Hematopoietic multipotent progenitor cell (in vitro differentiated cells): ENCODE measurements at places on chromosomes 2 and 18. TPM values are rescaled to one million over a fixed set of nuclear protein-coding genes. Genes with fewer than 3 reads are reported as not detected.

OR6B2 gene
- not detected for total RNA-seq

PJVK gene
- total RNA-seq: 0.81 TPM

CCL20 gene
- total RNA-seq: not detected

HOXD3 gene
- not detected for total RNA-seq

ERMN gene
- 0.27 TPM for total RNA-seq

ARPC2 gene
- 259 TPM for total RNA-seq

PLA2R1 gene
- total RNA-seq: 2.4 TPM

CD207 gene
- total RNA-seq: not detected

EMILIN1 gene
- total RNA-seq: 31.2 TPM

CCDC150 gene
- 0.81 TPM for total RNA-seq

CNDP1 gene
- not detected for total RNA-seq

DNA sequence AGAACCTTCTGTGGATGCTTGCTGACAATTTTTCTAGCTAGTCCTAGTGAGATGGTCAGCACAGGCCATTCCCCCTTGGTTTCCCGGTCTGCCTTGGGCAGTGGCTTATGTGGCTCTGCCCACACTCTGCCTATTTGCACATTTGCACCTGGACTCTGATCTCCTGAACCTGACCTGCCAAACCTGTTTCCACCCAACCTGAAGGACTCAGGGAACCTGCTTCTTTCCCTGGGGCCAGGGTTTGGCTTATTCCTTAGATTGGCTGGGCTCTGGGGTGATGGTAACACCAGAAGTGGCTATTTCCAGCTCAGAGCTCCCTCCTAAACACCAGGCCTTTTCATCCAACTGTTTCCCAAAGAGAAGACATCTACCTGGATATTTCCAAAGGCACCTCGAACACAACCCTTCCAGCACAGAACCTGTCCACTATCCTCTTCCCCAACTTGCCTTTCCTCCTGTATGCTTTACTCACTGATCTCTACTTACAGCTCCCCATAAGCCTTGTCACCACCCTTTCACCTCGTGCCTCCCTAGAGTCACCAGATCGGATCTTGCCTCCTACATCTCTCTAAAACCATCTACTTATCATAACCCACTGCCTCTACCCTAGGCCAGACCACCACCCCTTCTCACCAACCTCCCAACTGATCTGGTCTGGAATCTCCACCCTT is 5.8 kb upstream of the MTA3 start:
- no peak for DNase-seq

- DNase-seq: no peak
These were observed 3.2 kb downstream of the UBE2E3 start for GRCh38 chr2:180983468-180984242.

GRCh38 chr18:67290421-67290820 is 226.1 kb downstream of the DSEL start:
- no peak for DNase-seq

DNA sequence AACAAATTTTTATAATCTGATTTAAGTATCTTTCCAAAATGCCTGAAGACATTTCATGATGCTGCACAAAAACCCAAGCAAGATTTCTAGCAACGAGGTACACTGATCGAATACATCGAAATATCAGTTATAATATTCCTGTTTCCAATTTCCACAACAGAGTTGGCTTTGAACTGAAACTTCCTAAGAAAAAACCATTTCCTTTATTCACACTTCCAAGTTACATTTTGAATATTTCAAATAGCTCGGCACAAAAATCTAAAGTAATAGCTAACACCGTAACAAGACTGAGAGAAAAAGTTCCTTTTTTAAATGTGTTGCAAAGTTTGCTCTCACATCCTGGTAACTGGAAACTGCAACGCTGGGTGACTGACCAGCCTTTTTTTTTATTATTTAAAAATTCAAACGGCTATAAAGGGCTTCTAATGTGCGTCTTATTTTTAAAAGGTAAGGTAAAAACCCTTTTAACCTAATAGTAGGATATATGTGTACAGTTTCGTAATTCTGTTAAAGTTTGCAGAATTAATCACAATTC is 1.7 kb downstream of the HNRNPLL start:
- DNase-seq: no peak

- no peak for DNase-seq
These were observed 90.4 kb downstream of the DOCK10 start for GRCh38 chr2:224951723-224952481.

GRCh38 chr18:49611316-49611715 is 49.5 kb downstream of the LIPG start:
- DNase-seq: no peak

GRCh38 chr18:69969491-69969890 is 21.8 kb upstream of the CD226 start:
- DNase-seq: no peak

DNA sequence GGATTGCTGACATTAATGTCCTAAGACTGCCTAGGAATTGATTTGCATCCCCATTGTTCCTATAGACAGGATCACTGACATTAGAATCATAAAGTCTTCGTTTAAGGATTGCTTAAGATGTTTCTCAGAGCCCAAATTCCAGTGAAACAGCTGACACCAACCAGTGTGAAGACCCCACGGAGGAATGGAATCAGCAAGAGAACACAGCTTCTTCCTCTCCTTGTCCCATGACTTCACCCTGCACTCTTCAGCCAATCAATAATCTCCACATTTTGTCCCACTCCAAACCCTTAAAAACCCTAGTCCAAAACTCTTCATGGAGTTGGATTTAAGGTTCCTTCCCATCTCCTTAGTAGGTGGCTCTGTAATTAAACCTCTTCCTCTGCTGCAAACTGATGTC is 157.0 kb upstream of the NDUFV2 start:
- no peak for DNase-seq

GRCh38 chr2:12066986-12067385 is 320.6 kb downstream of the LPIN1 start:
- DNase-seq: no peak

- no peak for DNase-seq
These were observed 17.7 kb downstream of the ADNP2 start for GRCh38 chr18:80126797-80127196.

DNA sequence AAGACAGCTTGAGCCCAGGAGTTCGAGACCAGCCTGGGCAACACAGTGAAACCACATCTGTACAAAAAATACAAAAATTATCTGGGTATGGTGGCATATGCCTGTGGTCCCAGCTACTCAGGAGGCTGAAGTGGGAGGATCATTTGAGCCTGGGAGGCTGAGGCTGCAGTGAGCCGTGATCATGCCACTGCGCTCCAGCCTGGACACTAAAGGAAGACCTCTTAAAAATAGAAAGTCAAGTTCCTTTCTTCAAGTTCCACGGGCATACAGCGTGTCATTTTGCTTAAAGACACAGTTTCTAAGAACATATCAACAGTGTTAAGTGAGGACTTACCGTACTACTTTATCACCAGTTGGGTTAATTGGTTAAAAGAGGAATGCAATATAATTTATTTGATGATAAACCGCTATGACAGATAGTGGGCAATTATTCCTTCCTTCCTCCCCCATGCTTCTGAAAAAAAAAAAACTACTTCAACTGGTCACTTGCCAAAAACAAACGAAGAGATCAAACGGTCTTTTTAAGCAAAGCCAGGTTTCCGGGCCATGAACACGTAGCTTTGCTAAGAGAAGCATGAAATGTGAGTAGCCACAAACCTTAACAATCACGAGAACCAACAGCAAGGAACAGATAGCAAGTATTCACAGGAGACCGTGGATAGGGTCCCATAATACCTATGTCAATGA is 21.4 kb downstream of the AP1S3 start:
- no peak for DNase-seq

- peak; percentile 63 for DNase-seq
These were observed 1.5 kb downstream of the UCN start for GRCh38 chr2:27306573-27307286.

DNA sequence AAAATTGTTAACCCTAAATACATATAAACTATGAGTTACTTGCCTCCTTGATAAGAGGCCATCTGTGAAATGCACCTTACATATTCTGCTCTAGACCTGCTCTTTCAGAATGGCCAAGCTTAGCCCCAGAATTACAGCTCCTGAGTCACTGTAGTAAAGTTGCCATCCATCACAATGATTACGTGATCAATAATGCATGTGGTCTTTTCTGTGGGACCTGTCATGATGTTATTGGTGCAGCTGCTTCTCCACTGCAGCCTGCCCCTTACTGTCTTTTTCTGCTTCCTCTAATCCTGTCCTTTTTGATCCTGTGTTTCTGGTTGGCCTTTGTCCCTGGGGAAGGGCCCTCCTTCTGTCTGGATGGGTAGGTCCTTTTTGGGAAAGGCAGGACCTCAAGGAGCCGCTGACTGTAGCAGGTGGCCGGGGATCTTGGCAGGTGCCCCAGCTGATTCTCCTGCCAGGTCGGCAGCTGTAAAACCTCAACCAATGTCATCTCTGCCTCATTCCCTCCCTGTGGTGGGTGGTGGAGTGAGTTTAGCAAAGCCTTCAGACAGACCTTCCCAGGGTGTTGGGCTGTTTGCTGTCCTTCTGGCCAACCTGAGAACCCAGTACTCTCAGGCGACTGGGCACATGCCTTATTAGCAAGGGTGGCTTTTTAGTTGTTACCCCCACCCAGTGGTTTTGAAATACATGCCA is 126.2 kb upstream of the EML6 start:
- no peak for DNase-seq

GRCh38 chr2:199462956-199463692 is 5.4 kb upstream of the SATB2 start:
- peak; percentile 73 for DNase-seq

GRCh38 chr2:1070601-1071000 is 120.0 kb downstream of the SNTG2 start:
- no peak for DNase-seq

DNA sequence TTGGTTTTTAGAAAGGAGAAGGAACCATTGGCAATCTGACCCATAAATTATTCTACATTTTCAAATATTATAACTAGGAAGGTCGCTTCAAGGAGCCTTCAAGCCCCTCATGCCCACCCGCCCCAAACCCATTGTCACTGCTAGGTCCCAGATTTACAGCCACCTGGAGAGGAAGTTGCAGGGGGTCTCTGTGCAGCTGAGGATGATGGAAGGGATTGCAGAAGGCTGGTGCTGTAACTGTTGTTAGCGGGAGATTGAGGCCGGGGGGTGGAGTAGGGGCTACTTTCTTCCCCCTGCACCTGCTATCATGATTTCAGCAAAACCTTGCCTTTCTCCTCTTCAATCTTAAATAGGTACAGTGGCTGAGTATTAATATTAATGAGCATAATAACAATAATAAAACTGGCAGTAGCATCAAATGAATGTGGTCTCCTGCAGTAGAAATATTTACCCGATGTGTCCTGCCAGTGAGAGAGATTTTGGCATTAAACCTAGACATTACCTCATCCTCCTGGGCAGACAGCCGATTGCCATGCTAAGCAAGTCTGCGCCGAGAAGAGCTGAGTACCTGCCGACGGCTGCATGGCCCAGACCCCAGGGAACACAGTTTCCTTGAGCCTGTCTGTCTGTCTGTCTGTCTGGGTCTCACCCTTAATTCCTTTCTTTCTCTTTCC is 225.4 kb downstream of the FAM210A start:
- no peak for DNase-seq

GRCh38 chr2:42618116-42618515 is 49.7 kb downstream of the MTA3 start:
- no peak for DNase-seq

- DNase-seq: no peak
These were observed 90.4 kb downstream of the TNS1 start for GRCh38 chr2:217912098-217913024.

GRCh38 chr2:24123922-24124580 is 782 bp downstream of the FAM228B start:
- no peak for DNase-seq

- no peak for DNase-seq
These were observed 352 bp upstream of the HOXD12 start for GRCh38 chr2:176099159-176099727.

- DNase-seq: no peak
These were observed 10.2 kb downstream of the RSAD2 start for GRCh38 chr2:6887751-6888192.

DNA sequence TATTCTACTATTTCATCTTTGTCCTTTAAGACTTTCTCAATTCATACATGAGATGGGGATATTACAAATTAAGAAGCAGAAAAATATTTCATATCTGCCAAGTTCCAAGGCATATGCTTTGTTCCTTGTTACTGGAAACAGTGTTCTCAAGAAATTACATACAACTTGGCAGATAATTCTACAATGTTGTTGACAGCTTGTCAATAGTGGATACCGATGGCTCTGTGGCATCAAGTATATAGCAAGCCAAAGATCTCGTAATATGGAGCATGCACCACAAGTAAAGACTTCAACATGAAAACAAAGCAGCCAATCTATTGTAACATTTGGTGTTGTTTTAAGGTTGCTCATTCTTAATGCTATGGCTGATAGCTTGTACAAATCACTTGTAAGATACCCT is 598.2 kb upstream of the KLHL29 start:
- DNase-seq: no peak

GRCh38 chr2:9712263-9712662 is 81.5 kb upstream of the YWHAQ start:
- DNase-seq: no peak

DNA sequence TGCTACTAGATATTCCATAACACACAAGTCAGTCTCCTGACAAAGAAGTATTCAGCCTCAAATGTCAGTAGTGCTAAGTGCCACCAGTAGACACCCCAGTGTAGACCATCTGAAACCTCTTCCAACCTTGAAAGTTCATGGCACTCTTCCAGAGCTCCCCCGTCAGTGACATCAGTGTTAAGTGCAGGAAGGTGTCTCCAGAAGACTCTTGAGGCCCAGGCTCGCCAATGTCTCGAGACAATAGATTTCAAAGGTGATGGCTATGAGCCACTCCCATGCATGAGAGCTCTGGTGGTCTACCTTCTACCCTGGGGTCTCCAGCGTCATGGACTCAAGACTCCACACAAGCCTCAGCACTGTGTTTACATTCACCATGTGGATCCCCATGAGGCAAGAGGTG is 183.8 kb downstream of the SMAD2 start:
- no peak for DNase-seq

- no peak for DNase-seq
These were observed 33.1 kb downstream of the GPC1 start for GRCh38 chr2:240468303-240469238.

DNA sequence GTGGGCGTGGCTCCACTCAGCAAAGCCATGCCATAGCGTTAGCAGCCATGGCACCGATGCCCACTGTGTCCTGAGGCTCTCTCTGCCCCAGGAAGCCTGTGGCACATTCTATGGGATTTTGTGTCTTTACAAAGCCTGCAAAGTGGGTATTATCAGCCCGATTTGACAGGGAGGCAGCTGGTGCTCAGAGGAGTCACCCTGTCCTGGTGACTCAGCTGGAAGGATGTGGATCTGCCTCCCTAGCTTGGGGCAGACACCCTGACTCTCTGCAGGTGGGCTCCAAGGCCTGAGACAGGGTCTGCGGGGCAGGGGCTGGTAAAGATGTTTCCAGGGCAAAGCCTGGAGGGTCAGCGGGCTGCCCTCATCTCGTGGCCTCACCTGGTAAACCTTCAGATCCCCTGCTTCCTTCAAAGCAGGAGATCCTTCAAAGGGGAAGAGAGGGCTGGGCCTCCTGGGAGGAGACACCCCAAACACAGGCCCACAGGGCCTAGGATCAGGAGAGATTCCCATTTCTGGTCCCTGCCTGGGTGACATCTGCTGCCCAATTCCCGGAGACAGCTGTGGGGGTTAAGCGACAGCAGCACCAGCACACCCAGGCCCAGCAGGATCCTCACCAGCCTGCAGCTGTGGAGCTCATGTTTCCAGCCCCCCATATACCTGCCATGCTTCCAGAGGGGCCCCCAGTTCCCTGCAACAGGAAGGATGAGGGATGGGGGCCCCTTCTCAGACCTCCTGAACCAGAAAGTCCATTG is 3.0 kb upstream of the ASB1 start:
- DNase-seq: no peak
